ENCODE measurements at places on chromosomes 1 and 21.

DNA sequence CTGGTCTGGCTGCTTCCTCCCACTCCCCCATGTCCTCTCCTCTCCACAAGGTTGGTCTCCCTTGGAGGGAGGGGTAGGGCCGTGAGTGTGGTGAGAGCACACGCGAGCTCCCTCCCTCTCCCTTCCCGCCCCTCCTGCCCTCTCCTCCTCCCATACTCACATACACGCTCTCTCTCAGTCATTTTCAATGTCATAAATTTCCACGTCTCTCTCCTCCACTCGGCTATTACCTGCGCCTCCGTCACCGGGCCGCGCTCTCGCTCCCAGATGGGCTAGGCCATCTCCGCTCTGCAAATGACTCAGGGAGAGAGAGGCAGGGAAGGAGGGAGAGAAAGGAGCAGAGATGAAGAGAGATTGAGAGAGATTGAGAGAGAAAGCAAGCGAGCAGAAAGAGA lies 36.7 kb upstream of the DMBX1 start:
- DNase-seq, result no peak

DNA sequence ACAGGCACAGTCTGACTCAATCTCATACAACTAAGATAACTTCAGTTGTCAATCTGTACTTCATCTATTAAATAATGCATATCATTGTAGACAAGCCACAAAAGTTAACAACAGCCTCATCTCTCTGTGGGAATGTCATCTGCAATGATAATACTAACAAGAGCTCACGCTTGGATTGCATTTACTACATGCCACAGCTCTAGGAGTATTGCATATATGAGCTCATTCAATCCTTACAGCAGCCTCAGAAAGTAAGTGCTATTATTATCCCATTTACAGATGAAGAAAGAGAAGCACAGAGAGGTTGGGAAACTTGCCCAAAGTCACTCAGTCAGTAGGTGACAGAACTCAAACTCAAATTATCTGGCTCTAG lies 105.7 kb upstream of the GUCA2B start:
- DNase-seq, result no peak

GRCh38 chr1:181127898-181128453 lies 39.5 kb downstream of the IER5 start:
- DNase-seq, result no peak

GRCh38 chr1:118767971-118768370 lies 220.2 kb downstream of the TBX15 start:
- DNase-seq, result no peak

- DNase-seq, result no peak
Measured at GRCh38 chr1:5099558-5099957, 445.1 kb downstream of the AJAP1 start.

GRCh38 chr1:64535938-64536835 lies 66.3 kb downstream of the CACHD1 start:
- DNase-seq, result no peak

GRCh38 chr1:41800311-41800829 lies 118.4 kb downstream of the HIVEP3 start:
- no peak for DNase-seq

- no peak for DNase-seq
Measured at GRCh38 chr1:185267301-185267700, 49.7 kb downstream of the IVNS1ABP start.

DNA sequence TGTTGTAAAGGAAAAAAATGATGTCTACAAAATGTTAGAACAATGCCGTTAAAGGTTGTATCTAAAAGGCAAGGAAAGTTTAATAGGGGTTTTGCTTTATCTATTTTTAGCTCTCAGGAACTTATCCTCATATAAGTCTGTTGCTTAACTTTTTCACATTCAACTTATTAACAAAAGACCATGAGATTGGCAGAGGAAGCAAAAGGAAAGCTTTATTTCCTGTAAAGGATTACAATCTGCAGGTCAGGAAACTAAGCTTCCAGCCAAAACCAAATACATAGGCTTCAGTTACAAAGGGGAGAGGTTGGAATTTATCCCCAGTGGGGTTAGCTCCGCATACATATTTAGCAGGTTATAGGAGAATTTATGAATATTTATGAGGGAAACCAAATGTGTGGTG lies 58.7 kb upstream of the KIAA1614 start:
- no peak for DNase-seq

DNA sequence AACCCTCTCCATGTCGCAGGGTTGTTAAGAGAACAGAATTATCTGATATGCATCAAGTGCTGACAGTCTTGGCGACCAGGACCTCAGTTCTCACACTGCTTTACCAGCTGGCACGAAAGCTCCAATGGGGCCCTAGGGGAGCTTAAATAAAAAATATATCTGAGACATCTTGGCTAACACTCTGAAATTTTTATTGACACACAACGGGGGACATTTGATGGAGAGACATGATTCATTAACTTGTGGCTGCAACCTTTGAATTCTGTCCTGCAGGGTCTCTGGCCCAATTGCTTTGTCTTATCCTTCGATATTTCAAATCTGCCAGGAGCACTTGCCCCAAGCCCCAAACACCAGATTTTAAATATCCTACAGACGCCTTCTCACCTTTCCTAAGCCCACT lies 567.0 kb downstream of the AJAP1 start:
- no peak for DNase-seq

DNA sequence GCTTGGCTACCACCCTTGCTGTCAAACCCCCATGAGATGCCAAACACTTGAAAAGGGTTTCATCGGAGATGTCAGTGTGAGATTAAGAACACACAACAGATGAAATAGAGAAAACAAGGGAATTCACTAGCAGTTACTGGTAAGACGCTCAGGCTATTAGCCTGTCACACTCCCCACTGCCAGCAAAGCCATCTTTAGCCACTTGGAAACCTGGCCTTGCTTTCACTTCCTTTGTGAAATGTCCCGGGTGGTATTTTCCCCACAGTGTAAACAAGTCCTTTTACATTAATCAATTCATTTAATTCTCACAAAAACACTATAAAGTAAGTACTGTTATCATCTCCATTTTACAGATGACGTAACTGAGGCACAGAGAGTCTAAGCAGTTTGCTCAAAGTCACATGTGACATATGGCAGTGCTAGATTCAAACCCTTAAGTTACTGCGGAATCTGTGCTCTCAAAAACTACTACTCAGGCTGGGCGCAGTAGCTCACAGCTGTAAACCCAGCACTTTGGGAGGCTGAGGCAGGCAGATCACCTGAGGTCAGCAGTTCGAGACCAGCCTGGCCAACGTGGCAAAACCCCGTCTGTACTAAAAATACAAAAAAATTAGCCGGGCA lies 32.7 kb upstream of the KHDRBS1 start:
- DNase-seq, result no peak

DNA sequence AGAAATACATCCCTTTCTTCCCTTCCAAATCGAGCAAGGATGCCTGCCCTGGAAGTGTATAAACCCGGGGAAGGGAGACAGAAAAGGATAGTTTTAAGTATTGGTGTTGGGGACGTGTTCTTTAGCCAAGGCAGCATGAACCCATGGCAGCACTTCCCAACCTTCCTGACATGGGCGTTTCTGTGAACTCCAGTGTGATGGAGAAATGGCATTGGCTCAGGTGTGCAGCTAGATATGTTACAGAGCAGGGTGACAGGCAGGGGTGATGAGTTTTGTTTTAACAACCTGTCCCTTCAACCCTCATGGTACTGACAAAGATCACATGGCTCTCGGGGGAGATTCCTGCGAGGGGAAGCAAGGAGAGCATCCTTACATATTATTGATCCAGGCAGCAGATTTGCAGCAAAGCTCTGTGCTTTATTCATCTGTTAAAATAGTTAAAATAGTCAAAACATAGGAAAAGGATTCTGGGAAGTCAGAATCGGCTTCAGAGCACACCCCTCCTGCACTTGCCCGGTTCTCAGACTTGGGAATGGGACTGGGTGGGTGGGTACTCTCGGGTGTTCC lies 4.0 kb downstream of the MX1 start:
- no peak for DNase-seq

- DNase-seq, result no peak
Measured at GRCh38 chr21:43924421-43925095, 59.5 kb downstream of the AGPAT3 start.

DNA sequence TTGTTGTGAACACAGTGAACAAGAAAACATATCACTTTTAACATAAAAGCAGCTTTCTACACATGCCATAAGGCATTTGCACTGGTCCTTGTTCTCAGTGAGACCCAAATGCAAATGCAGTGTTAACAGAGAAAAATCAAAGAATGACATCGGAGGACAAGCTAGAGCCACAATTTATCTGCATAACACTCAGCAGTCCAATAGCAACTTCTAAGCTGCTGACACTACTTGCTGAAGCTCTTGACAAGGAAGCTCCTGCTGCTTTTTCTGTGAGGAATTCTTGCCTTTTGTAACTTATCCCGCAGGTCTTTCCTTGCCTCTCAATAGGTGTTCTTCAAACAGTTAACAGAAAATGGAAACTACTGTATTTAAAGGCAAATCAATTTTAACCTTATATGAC lies 34.7 kb downstream of the USH2A start:
- no peak for DNase-seq

GRCh38 chr1:246039584-246039983 lies 467.5 kb downstream of the SMYD3 start:
- no peak for DNase-seq

GRCh38 chr21:15005391-15005790 lies 59.4 kb downstream of the NRIP1 start:
- no peak for DNase-seq

GRCh38 chr1:155085504-155086127 lies 7.0 kb downstream of the EFNA3 start:
- DNase-seq, result peak; percentile 73

DNA sequence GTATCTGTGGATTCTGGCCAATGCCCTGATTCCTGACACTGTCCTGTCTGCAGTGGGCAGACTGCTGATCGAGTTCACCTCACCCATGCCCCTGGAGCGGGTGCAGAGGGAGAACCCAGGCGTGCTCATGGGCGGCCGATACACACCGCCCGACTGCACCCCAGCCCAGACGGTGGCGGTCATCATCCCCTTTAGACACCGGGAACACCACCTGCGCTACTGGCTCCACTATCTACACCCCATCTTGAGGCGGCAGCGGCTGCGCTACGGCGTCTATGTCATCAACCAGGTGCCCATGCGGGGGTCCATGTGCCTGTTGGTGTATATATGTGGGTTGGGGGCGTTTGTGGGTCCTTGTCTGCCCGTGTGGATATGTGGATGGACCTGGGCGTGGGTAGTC lies 2.6 kb downstream of the B4GALT2 start:
- no peak for DNase-seq

- no peak for DNase-seq
Measured at GRCh38 chr1:117237726-117238381, 27.1 kb upstream of the VTCN1 start.

DNA sequence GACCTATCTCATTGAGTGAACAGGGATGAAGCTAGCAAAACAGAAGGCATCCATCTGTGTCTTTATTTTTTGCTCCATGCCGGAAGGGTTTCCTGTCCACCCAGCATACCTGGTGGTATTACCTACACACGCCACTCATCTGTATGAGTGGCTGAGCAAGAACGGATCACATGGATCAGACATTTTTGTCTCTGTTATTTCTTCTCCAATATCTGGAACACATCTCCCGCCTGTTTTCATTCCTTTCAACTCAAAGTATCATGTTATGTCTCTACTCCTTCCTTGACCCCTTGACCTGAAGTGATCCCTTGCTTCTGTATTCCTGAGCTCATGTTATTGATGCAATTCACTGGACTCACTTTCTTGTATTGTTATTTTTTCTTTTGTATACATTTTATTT lies 24.7 kb downstream of the ADAMTS1 start:
- DNase-seq, result no peak

DNA sequence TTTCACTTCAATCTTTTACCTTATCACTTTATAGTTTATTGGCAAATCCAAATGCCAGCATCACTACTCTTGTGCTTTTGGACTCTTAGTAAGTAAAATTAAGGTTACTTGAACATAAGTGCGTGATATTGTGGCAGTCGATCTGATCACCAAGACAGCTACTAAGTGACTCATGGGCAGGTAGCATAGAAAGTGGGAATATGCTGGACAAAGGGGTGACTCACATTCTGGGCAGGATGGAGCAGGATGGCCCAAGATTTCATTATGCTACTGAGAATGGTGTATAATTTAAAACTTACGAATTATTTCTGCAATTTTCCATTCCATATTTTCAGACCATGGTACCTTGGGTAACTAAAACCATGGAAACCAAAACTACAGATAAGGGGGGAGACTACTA lies 120.2 kb downstream of the ROR1 start:
- DNase-seq, result no peak

GRCh38 chr1:114719424-114719787 lies 2.8 kb upstream of the NRAS start:
- no peak for DNase-seq

DNA sequence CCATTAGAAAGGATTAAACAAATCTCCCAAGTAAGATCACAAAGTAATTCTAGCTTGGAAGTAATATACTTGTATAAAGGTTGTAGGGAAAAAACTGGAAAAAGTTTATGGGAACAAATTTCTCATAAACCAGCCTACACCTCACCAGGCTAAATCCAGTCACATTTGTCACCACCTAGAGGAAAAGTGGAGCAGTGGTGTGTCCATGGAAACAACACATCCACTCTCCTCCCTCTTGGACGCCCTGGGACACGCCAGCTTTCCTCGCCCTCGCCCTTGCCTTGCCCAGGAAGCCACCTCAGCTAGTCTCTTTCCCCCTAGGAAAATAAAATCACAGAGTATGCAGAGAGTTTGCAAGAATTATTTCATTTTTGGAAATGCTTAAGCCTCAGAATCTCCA lies 2.2 kb downstream of the PALMD start:
- DNase-seq, result no peak
